ENCODE measurements at places on chromosomes 6 and 20.

GRCh38 chr6:165484178-165484889 is 174.9 kb upstream of the C6orf118 start:
- DNase-seq = no peak

DNA sequence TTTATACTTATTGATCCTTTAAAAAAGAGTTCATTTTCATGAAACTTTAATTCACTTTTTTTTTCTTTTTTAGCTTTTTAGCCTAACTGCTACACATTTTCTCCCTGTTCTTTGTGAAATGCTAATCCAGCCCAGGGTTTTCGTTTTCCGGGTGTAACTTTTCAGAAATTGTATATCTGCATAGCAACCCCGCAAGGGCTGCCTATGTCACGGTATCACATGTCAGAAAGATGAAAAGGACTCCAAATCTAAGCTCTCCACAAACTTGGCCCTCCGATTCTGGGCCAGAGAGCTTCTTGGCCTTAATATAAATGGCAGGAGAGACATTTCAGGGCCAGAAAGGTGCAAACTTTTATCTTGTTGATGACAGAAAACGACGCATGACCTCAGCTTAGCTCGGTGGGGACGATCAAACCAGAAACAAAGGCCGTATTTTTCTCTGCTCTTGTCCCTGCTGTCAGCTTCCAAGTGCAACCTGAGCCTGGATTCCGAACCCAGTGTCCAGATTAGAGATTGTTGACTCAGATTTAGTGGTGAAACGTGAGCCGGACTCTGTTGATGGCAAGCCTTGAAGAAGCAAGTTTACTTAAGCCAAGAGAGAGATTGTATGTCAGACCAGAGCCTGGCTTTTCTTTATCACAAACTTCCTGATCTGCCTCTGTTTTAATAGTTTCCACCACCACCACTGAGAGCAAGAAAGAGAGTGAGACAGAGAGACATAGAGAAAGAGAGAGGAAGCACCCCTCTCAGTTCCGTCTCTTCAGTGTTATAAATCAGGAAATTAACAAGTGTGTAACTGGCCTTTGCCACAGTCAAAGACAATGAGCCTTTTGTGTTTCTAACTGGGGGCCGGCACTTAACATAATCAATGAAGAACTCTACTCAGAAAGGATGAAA is 157.8 kb downstream of the SCML4 start:
- no peak for DNase-seq

- peak; percentile 45 for DNase-seq
These were observed 447 bp downstream of the MCM3 start for GRCh38 chr6:52284131-52284459.

DNA sequence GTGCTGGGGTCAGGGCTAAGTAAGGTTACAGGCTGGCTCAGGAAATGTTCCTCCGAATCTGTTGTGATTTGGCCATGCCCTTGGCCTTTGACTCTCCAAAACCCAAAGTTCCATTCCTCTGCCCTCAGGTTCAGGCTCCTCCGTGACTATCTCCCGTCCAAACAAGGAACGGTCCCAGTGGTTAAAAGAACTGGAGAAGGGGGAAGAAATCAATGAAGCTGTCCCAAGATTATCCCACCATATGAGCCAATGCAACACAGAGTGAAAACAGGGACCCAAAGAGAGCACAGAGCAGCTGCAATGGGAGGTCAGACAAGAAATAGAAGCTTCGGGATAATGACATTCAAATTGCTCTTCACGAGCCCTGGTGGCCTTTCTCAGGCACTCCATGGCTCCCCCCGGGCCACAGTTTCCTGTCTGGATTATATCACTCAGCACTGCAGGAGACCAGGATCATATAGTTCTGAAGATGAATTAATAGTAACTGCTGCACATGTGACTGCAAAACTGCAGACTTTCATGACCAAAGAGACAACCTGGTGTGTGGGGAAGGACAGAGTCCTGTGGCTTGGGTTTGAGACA is 211.3 kb downstream of the ZNF217 start:
- DNase-seq = no peak
